ENCODE measurements at places on chromosomes 13 and 19. TPM values are rescaled to one million over a fixed set of nuclear protein-coding genes. Genes with fewer than 3 reads are reported as not detected.

GRCh38 chr13:97433727-97434396, at the start of gene RAP2A:
RAP2A (plus strand) TSS chr13:97434169; CDS start chr13:97434471, 302 bp downstream.
- H3K27ac ChIP-seq: peak within 1 kb of the TSS; percentile 99
- peak; percentile 94 for DNase-seq
- no peaks in the 10 kb centered on the region for H3K27me3 ChIP-seq
- H3K4me3 ChIP-seq: peak within 1 kb of the TSS; percentile 92
- no peaks in the 10 kb centered on the region for H3K36me3 ChIP-seq
- H3K4me1 ChIP-seq: peaks cover 28% of the 10 kb centered on the region

DNA sequence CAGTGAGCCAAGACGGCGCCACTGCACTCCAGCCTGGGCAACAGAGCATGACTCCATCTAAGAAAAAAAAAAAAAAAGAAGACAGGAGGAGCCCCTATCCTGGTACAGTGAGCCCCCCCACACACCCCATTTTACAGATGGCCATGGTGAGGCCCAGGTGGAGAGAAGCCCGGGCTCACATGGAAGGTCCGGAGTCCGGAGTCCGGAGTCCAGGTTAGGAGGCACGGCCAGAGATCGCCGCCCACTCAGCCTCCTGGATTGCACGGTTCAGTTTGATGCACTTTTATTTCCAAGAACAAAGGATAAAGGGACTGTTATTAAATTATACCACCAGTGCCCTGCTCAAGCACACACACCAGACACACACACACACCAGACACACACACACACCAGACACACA, 11.3 kb upstream of the BTBD2 start:
- no peak for DNase-seq
- no peak overlapping the region for H3K27ac ChIP-seq
- H3K36me3 ChIP-seq: no peaks in the 10 kb centered on the region
- H3K27me3 ChIP-seq: no peaks in the 10 kb centered on the region
- H3K4me3 ChIP-seq: no peak overlapping the region

- H3K27me3 ChIP-seq: no peaks in the 10 kb centered on the region
- H3K4me3 ChIP-seq: no peak overlapping the region
- H3K36me3 ChIP-seq: no peaks in the 10 kb centered on the region
- H3K27ac ChIP-seq: no peak overlapping the region
These were observed 45.1 kb upstream of the MCF2L start for GRCh38 chr13:112923962-112924361.

- no peaks in the 10 kb centered on the region for H3K27me3 ChIP-seq
- H3K4me3 ChIP-seq: no peak overlapping the region
- no peaks in the 10 kb centered on the region for H3K36me3 ChIP-seq
- no peak overlapping the region for H3K27ac ChIP-seq
- H3K4me1 ChIP-seq: peaks cover 12% of the 10 kb centered on the region
- no peak for DNase-seq
These were observed 94.0 kb downstream of the KLF12 start for GRCh38 chr13:74040200-74040599.

DNA sequence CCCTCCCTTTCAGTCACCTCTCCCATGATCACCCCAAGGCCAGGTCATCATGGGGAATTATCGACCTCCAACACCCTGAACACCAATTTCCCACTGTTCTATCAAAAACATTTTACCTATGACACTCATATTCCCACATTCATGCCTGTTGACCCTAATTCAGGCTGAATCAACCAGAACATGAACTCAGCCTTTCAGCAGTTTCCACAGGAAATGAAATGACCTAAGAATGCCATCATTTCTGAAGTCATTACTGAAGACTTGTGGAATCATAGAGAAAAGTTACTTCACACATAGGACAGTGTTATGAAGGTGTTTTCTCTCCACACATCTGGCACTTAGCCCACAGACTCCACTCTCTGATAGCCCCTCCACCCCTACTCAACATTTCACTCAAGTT, 29.9 kb upstream of the FAM124A start:
- H3K27ac ChIP-seq: no peak overlapping the region
- no peaks in the 10 kb centered on the region for H3K27me3 ChIP-seq
- H3K4me3 ChIP-seq: no peak overlapping the region
- DNase-seq: peak; percentile 17
- no peaks in the 10 kb centered on the region for H3K4me1 ChIP-seq
- H3K36me3 ChIP-seq: no peaks in the 10 kb centered on the region

- peak overlapping the region; percentile 99 for H3K27ac ChIP-seq
- H3K27me3 ChIP-seq: no peaks in the 10 kb centered on the region
- H3K4me3 ChIP-seq: peak overlapping the region; percentile 99
- H3K4me1 ChIP-seq: peaks cover 63% of the 10 kb centered on the region
- DNase-seq: no peak
These were observed 608 bp downstream of the MYADM start for GRCh38 chr19:53868091-53868891.

DNA sequence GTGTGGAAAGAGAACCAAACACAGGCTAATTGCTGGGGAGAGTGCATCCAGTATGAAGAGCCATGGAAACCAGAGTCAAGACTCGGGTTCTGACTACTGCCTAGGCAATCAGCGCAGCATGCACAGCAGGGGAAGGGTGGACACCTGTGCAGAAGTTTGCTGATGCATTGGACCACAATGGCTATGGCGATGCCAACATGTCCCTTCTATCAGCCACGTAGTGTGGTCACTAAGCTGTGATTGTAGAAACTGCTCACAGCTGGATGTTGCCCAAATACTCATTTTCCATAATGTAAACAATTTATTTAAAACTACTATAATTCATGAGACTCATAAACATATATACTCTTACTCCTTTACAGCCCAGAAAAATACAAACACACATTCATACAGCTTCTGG, 1718.2 kb downstream of the EFNB2 start:
- no peak for DNase-seq
- H3K4me3 ChIP-seq: no peak overlapping the region
- no peak overlapping the region for H3K27ac ChIP-seq
- no peaks in the 10 kb centered on the region for H3K4me1 ChIP-seq
- no peaks in the 10 kb centered on the region for H3K36me3 ChIP-seq
- H3K27me3 ChIP-seq: no peaks in the 10 kb centered on the region

Gene SIGLEC7
- total RNA-seq: not detected

Gene CYP4F8
- total RNA-seq: not detected

Gene DCLK1
- 32.5 TPM for total RNA-seq

- H3K4me3 ChIP-seq: no peak overlapping the region
- H3K4me1 ChIP-seq: no peaks in the 10 kb centered on the region
- DNase-seq: no peak
- H3K36me3 ChIP-seq: peaks cover 24% of the 10 kb centered on the region
- H3K27ac ChIP-seq: no peak overlapping the region
These were observed 48.3 kb downstream of the SLAIN1 start for GRCh38 chr13:77745784-77746183.
